ENCODE measurements at places on chromosomes 1 and 21.
A peak's percentile ranks its signal among the peaks of the same experiment; 100 is the strongest.

DNA sequence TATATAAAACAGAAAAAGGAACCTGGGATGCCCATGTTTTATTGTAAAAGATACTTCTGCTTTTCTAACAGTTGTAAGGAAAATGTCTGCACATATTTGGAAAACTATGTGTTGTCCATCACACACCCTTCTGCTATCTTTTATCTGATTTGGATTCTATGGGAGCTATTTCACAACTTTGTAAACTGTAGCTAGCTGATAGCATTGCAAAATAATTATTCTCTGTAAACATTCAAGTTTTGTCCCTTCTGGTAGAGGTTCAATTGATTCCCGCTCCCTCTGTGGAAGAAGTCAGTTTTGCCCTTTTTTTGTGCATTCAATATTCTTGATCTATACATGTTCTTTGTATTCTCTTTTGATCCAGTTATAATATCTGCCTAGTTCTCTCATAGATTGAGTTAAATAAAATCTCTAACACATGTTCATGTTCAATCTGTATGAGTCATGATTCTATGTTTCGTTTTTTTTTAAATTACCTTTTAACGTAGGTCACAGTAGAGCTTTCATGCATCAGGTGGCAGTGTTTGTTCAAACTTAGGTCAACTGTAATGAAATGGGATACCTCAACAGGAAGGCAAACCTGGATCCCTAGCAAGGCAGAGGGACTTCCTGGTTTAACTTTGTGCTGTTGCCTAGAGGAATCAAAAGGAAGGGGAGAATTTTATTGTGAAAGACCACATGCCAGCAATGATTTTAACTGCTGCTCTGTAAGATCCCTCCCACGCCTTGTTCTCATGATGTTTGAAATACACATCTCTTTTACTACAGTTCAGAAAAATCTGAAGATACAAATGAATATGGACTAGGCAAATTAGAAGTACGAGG, 26.0 kb upstream of the BCL9 start:
- H3K4me3 ChIP-seq = no peak overlapping the region
- H3K36me3 ChIP-seq = no peaks in the 10 kb centered on the region
- DNase-seq = peak; percentile 78
- H3K4me1 ChIP-seq = peaks cover 10% of the 10 kb centered on the region
- peak overlapping the region; percentile 79 for H3K27ac ChIP-seq

- no peaks in the 10 kb centered on the region for H3K27me3 ChIP-seq
- DNase-seq = no peak
- H3K36me3 ChIP-seq = no peaks in the 10 kb centered on the region
- H3K27ac ChIP-seq = no peak overlapping the region
- H3K4me3 ChIP-seq = no peak overlapping the region
- H3K4me1 ChIP-seq = no peaks in the 10 kb centered on the region
Observed at GRCh38 chr1:75174031-75174760, 40.0 kb downstream of the LHX8 start.

GRCh38 chr21:39375446-39375845, 26.6 kb upstream of the HMGN1 start:
- no peak overlapping the region for H3K27ac ChIP-seq
- DNase-seq = no peak
- H3K27me3 ChIP-seq = no peaks in the 10 kb centered on the region
- no peak overlapping the region for H3K4me3 ChIP-seq

DNA sequence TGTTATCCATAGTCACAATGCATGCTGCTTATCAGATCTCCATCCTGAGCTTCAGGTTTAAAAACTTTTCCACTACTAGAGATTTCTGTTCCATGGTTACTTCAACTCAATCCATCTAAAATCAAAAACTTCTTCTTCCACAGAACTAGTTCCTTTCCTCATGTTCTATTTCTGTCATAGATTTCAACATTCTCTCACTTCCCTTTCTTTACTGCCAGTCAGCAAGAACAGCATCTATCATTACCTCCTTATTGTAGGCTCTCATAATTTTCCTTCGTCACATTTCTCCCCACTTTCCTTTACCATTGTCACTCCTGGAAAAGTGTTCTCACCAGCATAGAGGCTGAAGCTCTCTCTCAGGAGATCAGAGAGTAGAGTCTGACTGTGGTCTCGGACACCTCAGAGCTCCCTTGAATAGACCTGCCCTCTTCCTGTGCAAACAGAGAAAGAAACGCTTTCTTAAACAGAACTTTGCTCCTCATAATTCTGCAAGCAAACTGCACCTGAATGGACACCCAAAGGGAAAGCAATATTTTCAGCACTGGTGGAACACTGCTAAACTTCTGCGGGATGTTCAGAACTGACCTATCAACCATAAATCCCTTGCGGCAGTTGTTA, 48.7 kb upstream of the KIRREL1 start:
- H3K4me1 ChIP-seq = peaks cover 5% of the 10 kb centered on the region
- H3K27ac ChIP-seq = no peak overlapping the region
- DNase-seq = peak; percentile 17

- H3K27ac ChIP-seq = no peak overlapping the region
- no peak overlapping the region for H3K4me3 ChIP-seq
- no peaks in the 10 kb centered on the region for H3K36me3 ChIP-seq
Observed at GRCh38 chr1:4176841-4177240, 276.8 kb upstream of the C1orf174 start.

- H3K4me3 ChIP-seq = no peak overlapping the region
- DNase-seq = no peak
- H3K27ac ChIP-seq = peak overlapping the region; percentile 89
- H3K36me3 ChIP-seq = no peaks in the 10 kb centered on the region
- no peaks in the 10 kb centered on the region for H3K27me3 ChIP-seq
Observed at GRCh38 chr1:204322339-204322868, 37.3 kb downstream of the PLEKHA6 start.
